ENCODE measurements at places on chromosomes 5 and 9.

GRCh38 chr5:132823481-132824050, 6.9 kb downstream of the SHROOM1 start:
- DNase-seq = no peak

DNA sequence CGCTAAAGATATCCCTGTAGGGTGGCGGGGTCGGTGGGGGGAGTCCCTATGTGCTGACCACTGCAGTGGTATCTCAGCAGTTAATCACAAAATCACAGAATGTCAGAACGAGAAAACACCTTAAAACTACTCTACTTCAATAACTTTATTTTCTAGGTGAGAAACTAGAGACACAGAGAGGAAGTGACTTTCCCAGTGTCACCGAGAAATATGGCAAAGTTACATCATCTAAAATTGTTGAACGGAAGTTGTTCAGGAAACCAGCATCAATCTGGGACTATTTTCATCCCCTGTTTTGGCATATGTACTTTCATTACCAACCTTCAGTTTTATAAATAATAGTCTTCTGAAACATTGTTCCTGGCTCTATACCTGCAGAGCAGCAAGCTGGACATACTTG, 384.0 kb downstream of the SPOCK1 start:
- no peak for DNase-seq

DNA sequence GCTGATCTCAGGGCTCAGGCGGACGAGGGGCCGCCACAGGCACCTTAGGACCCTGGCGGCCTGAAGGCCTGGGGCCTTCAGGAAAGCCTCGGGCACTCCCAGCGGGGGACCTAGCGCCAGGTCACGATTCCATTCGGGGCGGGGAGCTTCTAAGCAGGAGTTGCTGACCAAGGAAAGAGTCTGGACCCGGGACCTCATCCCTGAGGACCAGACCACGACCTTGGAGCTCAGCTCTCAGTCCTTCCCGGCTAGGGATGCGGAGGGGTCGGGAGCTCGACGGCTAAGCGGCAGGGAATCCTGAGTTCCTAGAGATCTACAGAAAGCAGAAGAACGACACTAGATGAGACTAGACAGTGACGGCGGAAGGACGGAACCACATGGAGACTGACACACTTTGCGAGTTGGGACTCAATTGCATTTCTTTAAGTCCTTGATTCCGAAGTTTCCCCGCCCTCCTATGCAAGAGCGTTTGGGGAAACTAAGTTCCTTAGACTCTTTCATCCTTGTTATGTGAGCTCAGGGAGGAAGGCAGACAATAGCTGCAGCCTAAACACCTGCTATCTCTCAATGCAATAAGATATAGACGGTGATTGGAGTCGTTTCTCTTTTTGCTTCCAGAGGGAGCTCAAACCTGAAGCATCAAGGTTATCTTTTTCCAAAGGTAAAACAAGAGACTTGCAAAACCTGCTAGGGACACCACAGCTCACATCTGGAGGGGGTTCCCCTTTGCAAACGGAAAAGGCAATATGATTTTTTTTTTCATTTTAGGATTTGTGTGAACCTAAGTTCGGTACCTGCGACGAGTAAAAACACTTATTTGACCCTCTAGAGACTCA, 9.7 kb downstream of the NR2F1-AS1 start:
- DNase-seq = no peak

DNA sequence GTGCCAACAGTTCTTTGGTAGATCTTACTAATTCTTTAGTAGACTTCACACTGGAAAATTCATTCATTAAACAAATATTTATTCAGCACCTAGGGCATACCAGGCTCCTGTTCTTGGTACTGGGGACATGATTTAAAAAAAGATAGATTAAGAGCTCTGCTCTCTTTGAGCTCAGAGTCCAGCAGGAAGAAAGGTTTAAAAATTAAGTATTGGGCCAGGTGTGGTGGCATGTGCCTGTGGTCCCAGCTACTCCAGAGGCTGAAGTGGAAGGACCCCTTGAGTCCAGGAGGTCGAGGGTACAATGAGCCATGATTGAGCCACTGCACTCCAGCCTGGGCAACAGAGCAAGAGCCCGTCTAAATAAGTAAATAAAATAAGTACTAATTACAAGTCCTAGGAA, 41.4 kb downstream of the ENC1 start:
- no peak for DNase-seq

DNA sequence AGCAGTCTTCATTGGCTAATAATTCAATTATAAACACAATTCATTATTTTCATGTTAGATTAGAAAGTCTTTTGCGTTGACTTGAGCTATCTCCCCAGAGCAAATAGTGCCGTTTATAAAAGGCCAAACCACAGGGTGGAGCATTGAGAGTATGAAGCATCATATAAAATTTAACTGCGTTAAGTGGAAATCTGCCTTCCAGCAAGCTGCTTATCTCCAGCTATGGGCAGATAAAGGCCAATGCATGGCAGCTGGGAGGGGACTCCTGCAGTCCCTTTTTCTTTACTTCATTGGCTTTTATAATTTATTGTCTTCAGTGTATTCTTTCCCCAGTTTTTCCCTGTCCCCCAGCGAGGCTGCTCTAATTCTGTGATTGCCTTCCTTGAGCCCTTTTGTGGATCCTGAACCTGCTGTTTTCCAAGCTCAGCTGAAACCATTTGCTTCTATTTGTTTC, 113.7 kb downstream of the TMEM232 start:
- DNase-seq = no peak

- DNase-seq = no peak
These were observed 157.0 kb upstream of the RASEF start for GRCh38 chr9:83219924-83220438.

- no peak for DNase-seq
These were observed 229.1 kb downstream of the SEC61B start for GRCh38 chr9:99451112-99451606.

- no peak for DNase-seq
These were observed 4.2 kb downstream of the TXNDC15 start for GRCh38 chr5:134878403-134878802.

DNA sequence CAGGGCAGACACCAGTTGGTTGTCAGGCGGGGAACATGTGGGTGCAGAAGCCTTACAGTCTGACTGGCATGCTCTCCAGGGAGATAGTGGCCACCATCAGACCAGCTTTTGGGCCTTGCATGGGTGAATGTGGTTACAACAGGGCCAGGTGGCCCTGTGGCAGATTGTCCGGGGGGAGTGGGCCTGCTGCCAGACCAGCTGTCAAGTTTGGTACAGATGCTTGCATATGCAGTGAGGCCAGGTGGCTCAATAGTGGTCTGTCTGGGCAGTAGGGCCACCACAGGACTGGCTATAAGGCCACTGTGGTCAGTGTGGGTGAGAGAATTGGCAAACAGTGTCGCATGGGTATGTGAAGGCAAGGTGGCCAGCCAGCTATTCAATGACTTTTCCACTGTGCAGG, 148.7 kb downstream of the FAM174A start:
- DNase-seq = no peak

- no peak for DNase-seq
These were observed 51.5 kb downstream of the SLC44A1 start for GRCh38 chr9:105295986-105296385.

DNA sequence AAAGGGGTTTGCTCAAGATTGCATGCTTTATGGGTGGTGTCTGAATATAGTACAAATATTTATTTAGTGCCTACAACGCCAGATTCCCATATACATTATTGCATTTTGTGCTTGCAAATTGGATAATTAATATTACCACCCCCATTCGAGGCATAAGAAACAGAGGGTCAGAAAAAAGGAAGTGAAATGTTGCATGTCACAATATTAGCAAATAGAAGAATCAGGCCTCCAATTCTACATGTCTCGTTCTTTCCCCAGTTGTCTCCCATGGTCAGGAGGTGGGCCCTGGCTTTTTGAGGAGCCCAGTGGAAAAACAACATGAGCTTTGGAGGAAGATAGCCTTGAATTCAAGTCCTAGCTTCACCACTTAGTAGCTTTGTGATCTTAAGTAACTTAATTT, 98.1 kb upstream of the CCDC112 start:
- DNase-seq = no peak

DNA sequence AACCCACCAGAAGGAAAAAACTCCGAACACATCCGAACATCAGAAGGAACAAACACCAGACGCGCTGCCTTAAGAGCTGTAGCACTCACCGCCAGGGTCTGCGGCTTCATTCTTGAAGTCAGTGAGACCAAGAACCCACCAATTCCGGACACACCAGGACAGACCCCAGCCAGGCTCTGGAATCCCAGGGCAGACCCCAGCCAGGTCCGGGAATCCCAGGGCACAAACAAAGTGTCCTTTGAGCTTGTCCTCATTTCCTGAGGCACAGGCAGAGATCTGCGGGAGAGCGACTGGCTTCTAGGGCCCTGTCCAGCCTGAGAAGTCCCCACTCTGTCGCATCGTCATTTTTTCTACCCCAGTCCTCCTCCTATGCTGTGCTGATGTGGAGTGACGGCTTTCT, 461.1 kb downstream of the ACTL7B start:
- no peak for DNase-seq

GRCh38 chr9:8693464-8693863, 893.9 kb upstream of the DMAC1 start:
- no peak for DNase-seq

DNA sequence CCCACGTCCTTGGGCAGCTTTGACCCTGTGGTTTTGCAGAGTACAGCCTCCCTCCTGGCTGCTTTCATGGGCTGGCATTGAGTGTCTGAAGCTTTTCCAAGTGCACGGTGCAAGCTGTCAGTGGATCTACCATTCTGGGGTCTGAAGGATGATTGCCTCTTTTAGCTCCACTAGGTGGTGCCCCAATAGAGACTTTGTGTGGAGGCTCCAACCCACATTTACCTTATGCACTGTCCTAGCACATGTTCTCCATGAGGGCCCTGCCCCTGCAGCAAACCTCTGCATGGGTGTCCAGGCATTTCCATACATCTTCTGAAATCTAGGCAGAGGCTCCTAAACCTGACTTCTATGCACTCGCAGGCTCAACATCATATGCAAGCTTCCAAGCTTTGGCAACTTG, 644.2 kb upstream of the CDH9 start:
- DNase-seq = peak; percentile 1

GRCh38 chr9:112787978-112788377, 37.4 kb downstream of the SNX30 start:
- DNase-seq = no peak

GRCh38 chr5:143751342-143751741, 60.6 kb upstream of the HMHB1 start:
- no peak for DNase-seq

GRCh38 chr5:33180900-33181299, 259.9 kb upstream of the TARS1 start:
- DNase-seq = no peak

DNA sequence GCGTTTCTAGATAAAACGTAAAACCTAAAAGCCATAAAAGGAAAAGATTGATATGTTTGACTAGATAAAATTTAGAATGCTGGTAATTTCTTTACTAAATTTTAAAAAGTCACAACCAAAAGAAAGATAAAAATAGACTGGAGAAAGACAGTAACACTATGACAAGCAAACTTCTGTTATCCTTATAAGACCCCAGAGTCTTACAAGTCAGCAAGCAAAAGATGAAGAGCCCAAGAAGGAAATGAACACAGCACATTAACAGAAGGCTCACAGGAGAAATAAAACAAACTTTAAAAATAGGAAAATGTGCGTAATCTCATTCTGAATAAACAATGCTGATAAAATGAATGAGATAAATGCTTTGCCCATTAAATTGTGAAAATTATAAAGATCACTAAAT, 29.7 kb downstream of the IL7R start:
- no peak for DNase-seq

DNA sequence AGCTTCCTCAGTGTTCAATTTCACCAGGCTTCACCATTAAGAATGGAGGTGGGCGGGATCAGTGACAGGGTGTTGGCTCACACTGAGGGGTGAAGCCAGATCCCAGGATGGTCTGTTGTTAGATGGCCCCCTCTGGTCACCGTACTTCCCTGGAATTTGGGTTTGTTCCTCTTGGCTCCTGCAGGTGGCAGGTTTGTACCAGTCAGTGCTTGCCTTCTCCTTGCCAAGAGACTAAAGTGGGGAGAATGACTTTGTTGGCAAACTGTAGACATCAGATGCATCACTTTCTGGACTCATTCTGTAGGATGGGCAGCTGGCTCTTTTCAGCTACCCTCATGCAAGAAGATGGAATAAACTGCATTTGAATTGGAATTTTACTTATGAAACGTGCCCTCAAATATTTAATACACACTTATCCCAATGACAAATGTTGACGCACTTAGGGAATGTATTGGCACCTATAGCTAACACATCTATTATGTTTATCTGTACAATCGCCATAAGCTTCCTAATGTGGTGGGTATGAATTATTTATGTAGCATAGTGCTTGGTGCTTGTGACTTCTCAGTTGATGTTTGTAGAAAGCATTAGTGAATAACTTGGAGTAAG, 31.4 kb upstream of the ANKRD55 start:
- DNase-seq = peak; percentile 44

GRCh38 chr9:135241381-135242048, 154.0 kb downstream of the OLFM1 start:
- no peak for DNase-seq

- DNase-seq = no peak
These were observed 84.6 kb downstream of the DAB2IP start for GRCh38 chr9:121735793-121736770.

GRCh38 chr9:25573281-25573680, 105.0 kb downstream of the TUSC1 start:
- DNase-seq = no peak

DNA sequence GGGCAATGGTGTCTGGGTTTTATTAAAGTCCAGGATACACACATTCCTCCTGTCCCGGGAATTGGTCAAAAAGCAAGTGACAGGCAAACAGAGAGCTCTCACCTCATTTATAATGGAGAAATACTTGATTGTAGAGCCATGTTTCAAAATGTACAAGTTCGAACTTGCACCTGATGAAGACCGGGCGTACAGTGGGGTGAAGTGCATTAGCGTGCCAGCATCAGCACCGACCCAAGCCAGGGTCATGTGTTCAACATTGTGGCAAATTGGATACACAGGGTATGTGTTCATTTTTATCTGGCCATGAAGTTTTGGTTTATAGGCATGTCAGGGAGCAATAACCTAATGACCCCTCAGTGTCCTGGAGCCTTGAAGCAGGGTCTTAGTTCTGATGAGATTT, 472.5 kb downstream of the IRX1 start:
- DNase-seq = no peak

GRCh38 chr9:73180403-73180802, 28.7 kb downstream of the ANXA1 start:
- no peak for DNase-seq

GRCh38 chr5:96936431-96937320, 796 bp downstream of the LNPEP start:
- peak; percentile 10 for DNase-seq

- DNase-seq = no peak
These were observed 90.8 kb upstream of the PRRC1 start for GRCh38 chr5:127426661-127427060.

- no peak for DNase-seq
These were observed 33.1 kb downstream of the GTF3C4 start for GRCh38 chr9:132703336-132703735.

- no peak for DNase-seq
These were observed 73.6 kb downstream of the C9orf153 start for GRCh38 chr9:86185872-86186271.

DNA sequence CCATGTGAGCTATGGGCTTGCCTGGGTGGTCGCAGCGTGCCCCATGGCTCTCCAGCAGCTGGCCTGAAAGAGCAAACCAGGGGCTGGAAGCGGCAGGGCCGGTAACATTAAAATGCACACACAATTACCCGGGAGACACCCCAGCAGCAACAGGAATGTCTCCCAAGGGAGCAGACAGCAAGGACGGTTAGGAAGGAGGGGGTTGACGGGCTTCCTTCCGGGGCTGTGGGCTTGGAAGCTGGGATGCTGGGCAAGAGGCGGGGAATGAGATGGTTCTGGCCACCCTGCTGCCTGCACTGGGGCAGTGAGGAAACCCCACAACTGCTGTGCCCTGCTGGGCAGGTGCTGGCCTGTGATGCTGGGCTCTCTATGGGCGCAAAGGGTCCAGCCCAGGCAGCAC, 71.8 kb upstream of the ADAMTS2 start:
- no peak for DNase-seq
